ENCODE measurements at places on chromosomes 7 and 10. TPM values are rescaled to one million over a fixed set of nuclear protein-coding genes. Genes with fewer than 3 reads are reported as not detected.

SPAG6 gene
- total RNA-seq, result not detected

MMD2 gene
- total RNA-seq, result not detected

JCAD gene
- 30.3 TPM for total RNA-seq

SMO gene
- total RNA-seq, result 3.9 TPM

IDI2 gene
- total RNA-seq, result not detected

MSMB gene
- total RNA-seq, result not detected

CLCN1 gene
- not detected for total RNA-seq

TDRD1 gene
- 4.3 TPM for total RNA-seq

PTPRN2 gene
- 1.3 TPM for total RNA-seq

CTNNA3 gene
- total RNA-seq, result 101 TPM

TMEM270 gene
- not detected for total RNA-seq

NANOS1 gene
- 10.9 TPM for total RNA-seq

TRA2A gene
- total RNA-seq, result 38.3 TPM

- H3K4me1 ChIP-seq, result no peaks in the 10 kb centered on the region
- no peak for DNase-seq
- H3K27ac ChIP-seq, result no peak overlapping the region
- no peaks in the 10 kb centered on the region for H3K27me3 ChIP-seq
- H3K4me3 ChIP-seq, result no peak overlapping the region
- no peaks in the 10 kb centered on the region for H3K36me3 ChIP-seq
Measured at GRCh38 chr10:106540645-106541044, 623.9 kb downstream of the SORCS1 start.

- H3K27me3 ChIP-seq, result no peaks in the 10 kb centered on the region
- no peak overlapping the region for H3K4me3 ChIP-seq
- H3K4me1 ChIP-seq, result peaks cover 22% of the 10 kb centered on the region
- no peak overlapping the region for H3K27ac ChIP-seq
- no peak for DNase-seq
Measured at GRCh38 chr7:2720024-2720423, 32.0 kb downstream of the AMZ1 start.

DNA sequence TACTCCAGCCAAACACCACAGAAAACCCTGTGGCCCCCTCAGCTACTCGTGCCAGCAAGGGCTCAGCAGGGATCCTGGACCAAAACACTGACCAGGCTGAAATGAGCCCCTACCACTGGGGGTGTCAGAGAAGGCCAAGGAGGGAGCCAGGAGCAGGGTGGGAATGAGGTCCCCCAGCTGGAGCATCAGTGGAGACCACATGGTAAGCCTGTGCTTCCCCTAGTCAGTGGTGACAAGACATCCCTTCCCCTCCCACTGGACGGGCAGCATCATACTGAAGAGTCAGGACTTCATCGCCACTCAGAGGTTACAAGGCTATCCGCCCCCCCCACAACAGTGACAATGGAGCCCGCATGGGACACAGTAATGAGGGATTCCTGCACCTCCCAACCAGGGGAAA lies 99.6 kb downstream of the LHPP start:
- peaks cover 44% of the 10 kb centered on the region for H3K4me1 ChIP-seq
- H3K36me3 ChIP-seq, result no peaks in the 10 kb centered on the region
- H3K27me3 ChIP-seq, result no peaks in the 10 kb centered on the region
- no peak overlapping the region for H3K4me3 ChIP-seq

DNA sequence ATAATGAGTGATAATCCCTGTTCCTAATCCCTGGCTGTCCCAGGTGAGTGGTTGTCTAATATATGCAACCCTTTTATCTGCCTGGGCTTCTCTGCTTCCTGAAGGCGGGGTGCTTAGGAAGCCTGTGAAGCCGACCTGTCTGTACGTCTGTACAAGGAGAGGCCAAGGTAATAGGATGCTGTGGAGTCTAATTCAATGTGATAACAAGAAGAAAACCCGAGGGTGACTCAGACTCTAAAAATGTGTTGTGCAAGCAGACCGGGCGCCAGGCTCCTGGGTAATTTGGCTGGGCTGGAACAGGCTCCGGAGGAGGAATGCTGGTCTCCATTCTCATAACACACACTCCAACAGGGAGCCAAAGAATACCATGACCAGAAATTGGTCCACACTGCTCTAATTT lies 43.6 kb downstream of the THNSL1 start:
- DNase-seq, result no peak
- H3K27ac ChIP-seq, result no peak overlapping the region
- no peaks in the 10 kb centered on the region for H3K36me3 ChIP-seq
- H3K4me1 ChIP-seq, result no peaks in the 10 kb centered on the region
- H3K27me3 ChIP-seq, result no peaks in the 10 kb centered on the region

DNA sequence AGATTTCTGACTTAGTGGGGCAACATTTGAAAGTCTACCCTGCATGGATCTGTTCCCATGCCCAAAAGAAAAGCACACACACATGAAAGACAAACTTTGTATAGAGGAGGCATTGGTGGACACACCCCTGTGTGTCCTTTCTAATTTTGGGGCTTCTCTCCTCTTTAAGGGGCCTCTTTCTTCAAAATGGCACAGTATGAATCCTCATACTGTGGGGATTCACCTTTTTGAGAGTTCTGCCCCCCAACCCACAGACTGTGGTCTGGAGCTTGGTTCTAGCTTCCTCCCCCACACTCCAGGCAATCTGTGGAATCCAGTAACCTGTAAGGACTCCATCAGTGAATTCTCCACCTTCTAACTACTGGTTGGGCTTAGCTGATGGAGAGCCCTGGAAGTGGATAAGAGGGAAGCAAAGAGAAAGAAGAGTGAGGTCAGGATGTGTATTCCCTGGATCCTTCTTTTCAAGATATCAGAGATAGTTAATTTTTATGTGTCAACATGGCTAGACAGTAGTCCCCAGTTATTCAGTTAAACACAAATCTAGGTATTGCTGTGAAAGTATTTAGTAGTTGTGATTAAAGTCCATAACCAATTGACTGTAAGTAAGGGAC lies 32.4 kb upstream of the CDK6 start:
- no peaks in the 10 kb centered on the region for H3K36me3 ChIP-seq
- no peak overlapping the region for H3K27ac ChIP-seq
- no peak overlapping the region for H3K4me3 ChIP-seq
- no peaks in the 10 kb centered on the region for H3K27me3 ChIP-seq
- no peaks in the 10 kb centered on the region for H3K4me1 ChIP-seq

- H3K4me3 ChIP-seq, result no peak overlapping the region
- no peak overlapping the region for H3K27ac ChIP-seq
- no peaks in the 10 kb centered on the region for H3K36me3 ChIP-seq
- H3K4me1 ChIP-seq, result peaks cover 22% of the 10 kb centered on the region
- H3K27me3 ChIP-seq, result no peaks in the 10 kb centered on the region
- peak; percentile 27 for DNase-seq
Measured at GRCh38 chr10:48582970-48583369, 21.9 kb downstream of the ARHGAP22 start.

DNA sequence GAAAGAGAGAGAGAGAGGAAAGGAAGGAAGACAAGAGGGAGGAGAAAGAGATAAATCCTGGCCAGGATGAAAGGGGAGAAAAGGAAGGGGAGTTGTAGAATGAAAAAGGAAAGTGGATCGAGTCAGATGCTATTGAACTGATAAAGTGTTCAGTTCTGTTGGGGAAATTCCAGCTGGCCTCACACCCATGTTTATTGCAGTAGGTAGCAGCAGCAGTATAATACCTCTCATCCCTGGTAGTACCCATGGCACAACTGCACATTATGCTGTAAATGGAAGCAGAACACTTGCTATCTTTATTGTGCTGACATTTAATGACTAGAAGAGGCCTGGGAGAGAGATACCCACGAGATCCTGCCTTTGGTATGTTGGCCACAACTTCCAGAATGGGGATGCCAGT lies 178.1 kb downstream of the EVX1 start:
- no peak overlapping the region for H3K4me3 ChIP-seq
- H3K27ac ChIP-seq, result no peak overlapping the region
- no peaks in the 10 kb centered on the region for H3K36me3 ChIP-seq
- peaks cover 8% of the 10 kb centered on the region for H3K4me1 ChIP-seq
- no peaks in the 10 kb centered on the region for H3K27me3 ChIP-seq
- no peak for DNase-seq

DNA sequence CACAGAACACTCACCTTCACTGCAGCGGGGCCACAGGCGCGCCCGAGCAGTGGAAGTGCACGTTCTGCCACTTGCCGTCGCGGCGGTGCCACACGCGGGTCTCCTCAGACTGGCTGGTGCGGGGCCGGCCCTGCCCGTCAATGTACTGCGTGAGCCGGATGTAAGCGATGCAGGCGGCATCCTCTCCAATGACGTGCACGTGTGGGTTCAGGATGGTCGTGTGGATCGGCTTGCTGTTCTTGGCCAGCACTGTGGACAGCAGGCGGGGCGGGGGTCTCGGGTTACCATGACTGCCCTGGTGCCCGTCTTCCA lies 19.2 kb downstream of the YKT6 start:
- no peak overlapping the region for H3K4me3 ChIP-seq
- no peaks in the 10 kb centered on the region for H3K36me3 ChIP-seq
- peaks cover 2% of the 10 kb centered on the region for H3K27me3 ChIP-seq
- H3K27ac ChIP-seq, result no peak overlapping the region

GRCh38 chr7:28666154-28666553 lies 253.8 kb downstream of the CREB5 start:
- H3K36me3 ChIP-seq, result no peaks in the 10 kb centered on the region
- H3K27ac ChIP-seq, result no peak overlapping the region
- H3K4me3 ChIP-seq, result no peak overlapping the region
- no peaks in the 10 kb centered on the region for H3K27me3 ChIP-seq
- no peak for DNase-seq

GRCh38 chr10:79063071-79063491 lies 5.7 kb upstream of the ZMIZ1 start:
- no peak for DNase-seq
- H3K27ac ChIP-seq, result no peak overlapping the region
- H3K27me3 ChIP-seq, result no peaks in the 10 kb centered on the region
- peaks cover 14% of the 10 kb centered on the region for H3K4me1 ChIP-seq

DNA sequence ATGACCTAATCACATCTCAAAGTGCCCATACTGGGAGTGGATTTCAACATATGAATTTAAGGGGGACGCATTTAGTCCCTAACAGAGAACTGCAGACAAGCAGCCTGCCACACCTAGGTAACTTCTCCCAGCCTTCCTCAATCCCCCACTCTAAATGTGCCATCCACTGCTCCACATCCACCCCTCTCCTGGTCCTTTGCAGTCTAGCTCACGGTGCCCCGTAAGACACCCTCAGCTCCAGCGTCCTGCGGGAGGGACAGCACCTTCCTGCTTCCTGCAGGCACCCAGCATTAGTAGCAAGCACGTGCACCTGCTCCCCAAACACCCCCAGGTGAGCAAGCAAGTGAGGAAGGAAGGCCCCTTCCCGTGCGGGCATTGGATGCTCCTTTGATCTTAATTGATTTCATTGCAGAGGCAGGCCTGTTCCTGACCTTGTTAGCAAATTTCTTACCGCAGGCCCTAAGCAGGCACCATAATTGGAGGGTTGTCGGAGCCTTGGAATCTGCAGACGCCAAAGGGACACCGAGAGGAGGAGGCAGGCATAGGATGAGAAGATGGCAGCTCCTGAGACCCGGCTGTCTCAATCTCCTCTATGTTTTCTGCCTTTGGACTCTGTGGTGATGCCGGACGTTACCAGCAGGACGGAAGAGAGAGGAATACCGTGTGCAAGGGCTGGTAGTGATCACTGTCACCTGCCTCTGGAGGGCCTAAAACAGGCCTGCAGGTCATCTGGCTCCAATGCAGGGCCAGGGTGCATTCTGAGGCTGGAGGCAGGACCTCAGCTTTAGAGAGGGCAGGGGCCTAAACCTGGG lies 75.8 kb upstream of the CHST15 start:
- H3K4me1 ChIP-seq, result no peaks in the 10 kb centered on the region
- H3K4me3 ChIP-seq, result no peak overlapping the region
- no peaks in the 10 kb centered on the region for H3K36me3 ChIP-seq
- DNase-seq, result no peak

- DNase-seq, result no peak
- H3K27me3 ChIP-seq, result no peaks in the 10 kb centered on the region
- H3K4me3 ChIP-seq, result no peak overlapping the region
- no peaks in the 10 kb centered on the region for H3K36me3 ChIP-seq
Measured at GRCh38 chr7:36044101-36044892, 108.8 kb upstream of the EEPD1 start.

- no peak overlapping the region for H3K27ac ChIP-seq
- DNase-seq, result no peak
- H3K27me3 ChIP-seq, result peaks cover 96% of the 10 kb centered on the region
- H3K4me1 ChIP-seq, result peaks cover 11% of the 10 kb centered on the region
- no peaks in the 10 kb centered on the region for H3K36me3 ChIP-seq
- peak overlapping the region; percentile 48 for H3K4me3 ChIP-seq
Measured at GRCh38 chr7:128166603-128167041, 74.5 kb upstream of the LEP start.

DNA sequence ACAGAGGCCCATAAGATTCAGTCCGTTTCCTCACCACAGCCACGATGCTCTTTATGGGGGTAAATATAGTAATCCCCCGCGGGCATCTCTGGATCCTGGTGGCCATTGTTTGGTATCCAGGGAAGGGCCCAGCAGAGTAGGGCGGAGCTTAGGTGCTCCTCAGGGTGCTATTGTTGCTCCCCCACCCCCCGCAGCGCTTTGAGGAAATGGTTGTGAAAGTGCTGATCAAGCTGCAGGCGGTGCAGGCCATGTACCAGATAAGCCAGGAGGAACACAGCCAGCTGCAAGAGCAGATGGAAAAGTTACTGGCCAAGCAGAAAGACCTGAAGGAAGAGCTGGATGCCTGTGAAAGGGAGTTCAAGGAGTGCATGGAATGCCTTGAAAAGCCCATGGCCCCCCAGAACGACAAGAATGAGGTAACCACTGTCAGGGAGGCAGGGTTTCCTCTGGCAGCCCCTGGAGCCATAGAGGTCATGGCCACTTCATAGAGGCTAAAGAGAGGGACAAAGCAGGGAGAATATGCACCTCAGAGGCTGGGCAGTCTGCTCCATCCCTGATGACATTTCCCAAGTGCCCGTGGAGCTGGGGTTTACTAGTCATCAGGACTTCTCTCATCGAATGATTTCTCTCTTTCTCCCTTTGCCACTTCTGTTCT lies 17.6 kb upstream of the FLNC start:
- peak; percentile 54 for DNase-seq
- H3K4me1 ChIP-seq, result no peaks in the 10 kb centered on the region
- H3K27ac ChIP-seq, result no peak overlapping the region
- no peaks in the 10 kb centered on the region for H3K36me3 ChIP-seq
- no peak overlapping the region for H3K4me3 ChIP-seq

DNA sequence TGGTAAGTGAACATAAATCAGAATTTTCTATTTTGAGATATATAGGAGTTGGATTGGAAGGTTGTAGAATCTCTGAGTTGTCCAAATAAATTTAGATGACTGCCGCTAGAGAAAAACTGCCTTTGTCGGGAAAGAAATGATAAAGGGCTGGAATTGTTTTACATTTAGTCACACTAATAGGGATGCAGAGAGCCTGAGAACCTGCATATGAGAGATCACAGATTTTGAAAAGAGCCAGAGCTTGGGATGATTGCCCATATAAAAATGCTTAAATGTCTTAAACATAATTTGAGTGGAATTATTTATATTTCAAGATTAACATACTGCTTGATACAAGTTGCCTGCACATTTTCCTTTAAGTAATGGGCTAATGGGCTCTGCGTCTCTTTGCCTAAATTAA lies 660.5 kb downstream of the NRG3 start:
- H3K4me3 ChIP-seq, result no peak overlapping the region
- no peak overlapping the region for H3K27ac ChIP-seq
- no peaks in the 10 kb centered on the region for H3K36me3 ChIP-seq
- H3K4me1 ChIP-seq, result no peaks in the 10 kb centered on the region
- no peaks in the 10 kb centered on the region for H3K27me3 ChIP-seq

GRCh38 chr7:67523713-67524112 lies 527.1 kb downstream of the TYW1 start:
- DNase-seq, result no peak
- no peak overlapping the region for H3K27ac ChIP-seq
- no peaks in the 10 kb centered on the region for H3K36me3 ChIP-seq
- no peaks in the 10 kb centered on the region for H3K27me3 ChIP-seq

- peaks cover 63% of the 10 kb centered on the region for H3K4me1 ChIP-seq
Measured at GRCh38 chr7:139714163-139714901, 63.5 kb downstream of the HIPK2 start.

Measured in heart right ventricle (tissue), 16 donors.